ENCODE measurements at places on chromosomes 3 and 15. TPM values are rescaled to one million over a fixed set of nuclear protein-coding genes. Genes with fewer than 3 reads are reported as not detected.
A peak's percentile ranks its signal among the peaks of the same experiment; 100 is the strongest.

CHL1 gene
- 2.1 TPM for total RNA-seq

GOLGA8G gene
- total RNA-seq, result not detected

EPHA6 gene
- under 0.01 TPM for total RNA-seq

SPINK8 gene
- total RNA-seq, result not detected

MAP6D1 gene
- 0.51 TPM for total RNA-seq

LIPH gene
- under 0.01 TPM for total RNA-seq

DNA sequence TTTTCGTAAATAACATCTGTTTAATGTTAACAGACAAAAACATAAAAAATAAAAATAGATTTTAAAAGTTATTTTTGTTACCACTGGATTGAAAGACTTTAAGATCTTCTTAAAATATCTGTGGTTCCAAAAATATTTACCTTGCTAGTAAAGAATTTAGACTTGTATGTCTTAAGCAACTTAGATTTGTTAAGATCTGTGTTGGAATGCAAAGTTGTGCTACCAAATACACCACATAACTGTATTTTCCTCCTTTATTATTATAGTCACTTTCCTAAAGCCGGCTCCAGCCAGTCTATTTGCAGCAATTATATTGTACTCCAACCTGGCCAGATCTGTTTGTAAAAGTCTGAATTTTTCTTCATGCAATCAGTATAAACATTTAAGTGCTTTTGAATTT, 63.7 kb downstream of the SPRED1 start:
- no peaks in the 10 kb centered on the region for H3K4me1 ChIP-seq
- H3K27me3 ChIP-seq, result no peaks in the 10 kb centered on the region
- no peak overlapping the region for H3K4me3 ChIP-seq
- H3K27ac ChIP-seq, result no peak overlapping the region

- H3K36me3 ChIP-seq, result no peaks in the 10 kb centered on the region
- peak overlapping the region; percentile 89 for H3K27ac ChIP-seq
- no peaks in the 10 kb centered on the region for H3K27me3 ChIP-seq
- no peak for DNase-seq
Observed at GRCh38 chr15:92882697-92883162, 17.4 kb upstream of the CHD2 start.

DNA sequence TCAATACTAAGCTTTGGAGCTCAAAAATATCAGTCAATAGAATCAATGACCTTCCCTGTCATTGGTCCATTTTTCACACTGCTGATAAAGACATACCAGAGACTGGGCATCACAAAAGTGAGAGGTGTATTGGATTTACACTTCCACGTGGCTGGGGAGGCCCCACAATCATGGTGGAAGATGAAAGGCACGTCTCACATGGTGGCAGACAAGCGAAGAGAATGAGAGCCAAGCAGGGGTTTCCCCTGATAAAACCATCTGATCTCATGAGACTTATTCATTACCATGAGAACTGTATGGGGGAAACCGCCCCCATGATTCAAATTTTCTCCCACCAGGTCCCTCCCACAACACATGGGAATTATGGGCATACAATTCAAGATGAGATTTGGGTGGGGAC, 81.9 kb downstream of the ANXA2 start:
- DNase-seq, result no peak
- H3K27me3 ChIP-seq, result peaks cover 4% of the 10 kb centered on the region
- H3K4me1 ChIP-seq, result no peaks in the 10 kb centered on the region
- H3K4me3 ChIP-seq, result no peak overlapping the region
- no peaks in the 10 kb centered on the region for H3K36me3 ChIP-seq

- no peaks in the 10 kb centered on the region for H3K36me3 ChIP-seq
- no peak overlapping the region for H3K27ac ChIP-seq
- H3K4me3 ChIP-seq, result no peak overlapping the region
- H3K4me1 ChIP-seq, result no peaks in the 10 kb centered on the region
- DNase-seq, result no peak
- H3K27me3 ChIP-seq, result no peaks in the 10 kb centered on the region
Observed at GRCh38 chr3:29899021-29899420, 618.1 kb downstream of the RBMS3 start.

GRCh38 chr15:68629519-68630210, 50.9 kb downstream of the CORO2B start:
- no peaks in the 10 kb centered on the region for H3K27me3 ChIP-seq
- DNase-seq, result no peak
- H3K27ac ChIP-seq, result no peak overlapping the region

DNA sequence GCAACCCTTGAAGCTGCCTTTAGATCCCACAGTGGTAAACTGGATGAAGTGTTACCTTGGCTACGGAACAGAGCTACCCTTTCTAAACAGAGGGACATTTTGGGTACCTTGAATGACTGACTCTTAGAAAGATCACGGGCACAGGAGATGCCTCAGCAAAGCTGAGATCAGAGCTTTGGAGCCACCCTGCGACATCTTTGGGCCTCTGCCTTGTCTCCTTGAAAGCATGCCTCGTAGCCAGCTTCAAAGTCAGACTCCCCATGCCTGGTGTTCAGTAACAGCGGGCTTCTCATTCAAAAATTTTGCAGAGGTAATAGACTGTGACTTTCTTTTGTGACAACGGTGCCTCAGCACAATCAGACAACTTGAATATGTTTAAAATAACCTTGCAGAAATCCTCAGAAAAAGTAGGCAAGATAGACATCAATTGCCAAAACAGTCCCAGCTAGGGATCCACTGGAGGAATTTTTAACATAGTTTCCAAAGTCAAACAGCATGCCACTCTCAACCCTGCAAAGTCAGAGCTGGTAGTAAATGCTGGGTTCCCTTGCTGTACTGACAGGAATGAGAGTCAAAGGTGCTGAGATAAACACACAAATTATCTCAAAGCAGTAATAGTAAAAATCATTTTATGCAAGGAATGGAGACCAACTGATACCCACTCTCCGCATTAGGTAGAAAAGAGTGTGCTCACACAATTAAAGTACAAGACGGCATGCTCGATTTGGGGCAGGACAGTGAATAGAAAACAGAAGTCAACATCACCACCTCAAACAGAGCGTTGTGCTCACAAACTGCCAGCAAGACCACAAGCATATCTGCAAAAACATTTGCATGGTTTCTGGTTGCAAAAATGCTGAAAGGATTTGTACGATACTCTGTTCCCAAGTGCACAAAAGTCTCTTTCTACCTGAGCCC, 82.1 kb downstream of the MYO1E start:
- H3K4me3 ChIP-seq, result no peak overlapping the region
- no peak overlapping the region for H3K27ac ChIP-seq
- no peaks in the 10 kb centered on the region for H3K36me3 ChIP-seq
- H3K4me1 ChIP-seq, result peaks cover 15% of the 10 kb centered on the region
- H3K27me3 ChIP-seq, result no peaks in the 10 kb centered on the region

DNA sequence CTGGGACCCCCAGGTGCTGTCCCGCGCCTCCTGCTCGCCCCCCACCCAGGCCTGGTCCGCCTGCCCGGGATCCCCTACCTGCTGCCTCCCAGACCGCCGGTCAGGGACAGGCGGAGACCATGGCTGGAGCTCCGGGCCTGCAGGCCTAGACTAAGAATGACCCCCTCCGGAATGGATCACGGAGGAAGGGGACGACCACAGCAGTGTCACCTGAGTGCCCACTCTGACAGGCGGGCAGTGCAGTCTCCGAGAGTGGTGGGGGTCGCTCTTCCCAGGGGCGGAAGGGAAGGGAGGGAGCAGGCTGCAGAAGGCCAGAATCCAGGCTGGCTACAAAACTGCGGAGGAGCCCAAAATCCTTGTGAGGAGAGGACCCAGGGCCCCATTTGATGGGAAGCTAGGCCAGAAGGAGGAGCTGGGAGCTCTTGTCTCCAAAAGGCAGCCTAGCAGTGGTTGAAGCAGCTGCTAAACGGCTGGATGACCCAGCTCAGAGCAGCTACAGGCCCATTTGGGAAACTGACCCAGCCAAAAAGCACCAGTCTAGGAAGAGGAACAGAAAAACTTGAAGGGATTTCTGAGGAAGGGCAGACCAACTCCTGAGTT, 908 bp upstream of the RAB43 start:
- peaks cover 20% of the 10 kb centered on the region for H3K4me1 ChIP-seq
- no peaks in the 10 kb centered on the region for H3K27me3 ChIP-seq
- DNase-seq, result no peak
- no peaks in the 10 kb centered on the region for H3K36me3 ChIP-seq

DNA sequence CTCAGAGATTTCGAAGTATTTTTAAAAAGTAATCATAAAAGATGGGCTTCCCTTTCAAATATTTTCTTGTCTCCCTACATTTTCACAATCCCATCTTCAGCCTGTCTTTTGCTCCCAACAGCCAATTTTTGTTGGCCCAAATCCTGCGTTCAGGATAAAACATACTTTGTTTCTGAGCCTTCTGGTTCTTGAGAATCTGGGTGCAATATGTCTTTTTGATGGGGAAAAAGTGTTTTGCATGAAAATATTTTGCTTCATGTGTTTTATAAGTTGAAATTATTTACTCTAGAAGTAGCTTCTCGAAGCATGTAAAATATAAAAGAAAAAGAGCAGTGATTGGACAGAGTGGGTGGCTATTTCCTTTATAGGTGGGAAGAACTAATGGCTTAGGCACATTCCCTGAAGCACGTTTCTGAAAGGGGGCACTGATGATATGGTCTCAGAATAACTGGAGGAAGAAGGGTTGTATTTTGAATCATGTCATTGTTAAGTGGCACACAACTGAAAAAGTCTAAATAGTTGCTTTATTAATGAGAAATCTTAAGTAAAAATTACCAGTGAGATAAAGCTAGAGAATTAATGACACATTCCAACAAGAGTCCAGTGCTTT, 3.9 kb downstream of the UNC13C start:
- no peak overlapping the region for H3K4me3 ChIP-seq
- H3K27me3 ChIP-seq, result no peaks in the 10 kb centered on the region
- no peak overlapping the region for H3K27ac ChIP-seq
- no peaks in the 10 kb centered on the region for H3K36me3 ChIP-seq

DNA sequence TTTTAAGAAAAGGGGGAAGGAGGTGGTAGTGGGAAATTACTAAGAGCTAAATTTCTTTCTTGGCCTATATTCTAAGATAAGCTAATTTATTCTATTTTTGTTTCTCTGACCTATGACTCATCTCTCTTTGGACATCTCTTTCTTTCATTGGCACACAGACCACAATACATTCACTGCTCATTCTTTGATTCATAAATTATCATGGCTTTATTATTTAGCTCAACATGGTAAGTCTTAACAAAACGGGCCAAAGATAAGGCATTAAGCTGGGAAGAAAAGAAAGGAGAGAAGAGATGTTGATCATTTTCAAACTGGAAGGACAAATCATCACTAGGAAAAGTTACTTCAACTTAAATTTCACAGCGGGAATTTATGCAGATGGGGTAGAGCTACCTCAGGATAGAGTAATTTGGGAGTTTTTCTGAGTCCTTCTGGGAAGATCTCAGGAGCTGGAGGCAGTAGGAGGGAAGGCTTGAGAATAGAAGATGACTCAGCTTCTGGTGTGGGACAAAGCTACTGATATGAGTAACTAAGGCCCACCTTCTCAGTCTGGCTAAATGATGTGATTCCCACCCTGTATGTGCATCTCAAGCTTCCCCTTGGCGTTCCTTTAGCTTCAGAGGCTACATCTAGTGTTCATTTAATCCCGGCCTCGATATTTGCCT, 7.5 kb upstream of the ALCAM start:
- H3K27ac ChIP-seq, result no peak overlapping the region
- no peaks in the 10 kb centered on the region for H3K36me3 ChIP-seq
- no peaks in the 10 kb centered on the region for H3K27me3 ChIP-seq
- H3K4me1 ChIP-seq, result peaks cover 5% of the 10 kb centered on the region

All from fibroblast of lung (primary cell).